ENCODE measurements at places on chromosomes 2 and 18.
A peak's percentile ranks its signal among the peaks of the same experiment; 100 is the strongest.

GRCh38 chr2:1859671-1860450, 115.5 kb upstream of the PXDN start:
- DNase-seq, result no peak

- DNase-seq, result no peak
Observed at GRCh38 chr2:96247009-96247408, 18.8 kb downstream of the TMEM127 start.

GRCh38 chr2:36770542-36771287, 74.2 kb downstream of the VIT start:
- peak; percentile 30 for DNase-seq

- DNase-seq, result no peak
Observed at GRCh38 chr2:96856776-96857666, 795 bp downstream of the ANKRD39 start.

- DNase-seq, result no peak
Observed at GRCh38 chr2:200618590-200619021, 32.8 kb downstream of the AOX1 start.

- DNase-seq, result no peak
Observed at GRCh38 chr18:394262-394986, 106.1 kb downstream of the COLEC12 start.

GRCh38 chr2:32614084-32614483, 13.8 kb upstream of the TTC27 start:
- no peak for DNase-seq

- no peak for DNase-seq
Observed at GRCh38 chr2:64655018-64655664, 1.4 kb upstream of the SERTAD2 start.

GRCh38 chr2:235762832-235763598, 269.2 kb downstream of the AGAP1 start:
- no peak for DNase-seq

DNA sequence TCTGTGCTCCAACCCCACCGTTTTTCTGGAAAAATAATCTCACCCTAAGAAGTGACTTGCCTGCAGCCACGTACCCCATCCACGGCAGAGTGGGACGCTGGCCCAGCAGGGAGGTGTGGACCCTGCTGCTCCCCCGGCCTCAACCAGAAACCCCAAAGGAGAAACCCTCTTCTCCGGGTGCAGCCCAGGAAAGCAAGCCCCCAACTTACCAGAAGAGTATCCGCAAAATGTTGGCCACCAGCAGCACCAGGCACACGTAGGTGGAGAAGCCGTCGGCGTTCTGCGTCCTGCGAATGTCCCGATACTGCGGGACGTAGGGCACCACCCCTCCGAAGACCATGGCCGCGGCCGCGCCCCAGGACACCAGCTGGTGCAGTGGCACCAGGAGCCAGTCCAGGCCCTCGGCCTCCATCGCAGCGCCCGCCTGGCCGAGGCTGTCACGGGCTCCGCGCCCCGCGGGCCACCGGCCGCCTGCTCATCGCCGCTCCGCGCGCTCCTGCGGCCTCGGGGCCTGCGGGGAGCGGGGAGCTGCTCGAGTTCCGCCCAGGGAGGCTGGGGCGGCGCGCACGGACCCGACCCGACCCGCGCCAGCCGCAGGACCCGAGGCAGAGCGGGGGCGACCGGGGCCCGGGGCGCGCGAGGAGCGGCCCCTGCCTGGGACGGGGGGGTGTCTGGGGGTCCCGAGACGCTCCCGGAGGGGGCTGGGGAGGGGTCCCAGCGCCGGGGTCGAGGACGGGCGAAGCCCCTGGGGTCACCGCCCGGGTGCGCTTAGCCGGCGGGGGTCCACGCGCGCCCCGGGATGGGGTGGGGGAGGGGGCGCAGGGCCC, 725 bp downstream of the SLC66A2 start:
- no peak for DNase-seq

DNA sequence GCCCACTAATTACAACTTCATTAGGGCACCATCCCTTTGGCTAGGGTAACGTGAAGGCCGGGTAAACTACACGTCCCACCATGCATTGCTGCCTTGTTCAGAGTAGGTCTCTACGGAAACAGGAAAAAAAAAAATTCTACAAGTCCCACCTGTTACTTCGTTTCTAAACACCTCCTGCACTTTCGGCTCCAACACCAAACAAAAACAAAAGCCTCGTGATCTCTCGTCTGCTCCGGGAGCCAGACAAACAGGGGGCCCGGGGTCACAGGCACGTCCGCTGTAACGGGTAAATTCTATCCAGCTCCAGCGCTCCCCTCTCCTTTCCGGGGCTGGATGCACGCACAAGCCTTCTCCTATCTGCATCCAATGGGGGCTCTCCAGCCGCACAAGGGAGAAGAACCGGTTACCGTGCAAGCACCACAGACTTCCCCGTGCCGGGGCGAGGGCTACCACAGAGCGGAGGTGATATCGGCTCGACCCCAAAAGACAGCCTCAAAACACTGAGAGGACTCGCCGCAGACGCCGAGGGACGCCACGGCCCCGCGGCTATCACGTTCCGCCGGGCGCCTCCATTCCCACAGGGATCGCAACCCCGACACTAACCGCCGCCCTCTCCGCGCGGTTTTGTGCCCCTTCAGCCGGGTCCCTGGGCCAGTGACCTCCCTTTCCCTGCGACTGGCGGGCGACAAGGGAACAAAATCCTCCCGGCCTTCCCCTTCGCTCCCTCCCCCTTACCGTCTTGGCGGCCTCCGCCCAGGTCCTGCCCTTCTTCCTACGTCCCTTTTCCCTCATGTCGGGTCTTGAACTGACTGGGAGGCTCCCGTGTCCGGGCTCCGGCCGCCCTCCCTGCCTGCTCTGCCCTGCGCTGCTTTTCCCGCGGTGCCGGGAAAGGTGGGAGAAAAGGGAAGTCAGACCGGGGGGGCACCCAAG, 591 bp downstream of the ASXL2 start:
- DNase-seq, result peak; percentile 29

DNA sequence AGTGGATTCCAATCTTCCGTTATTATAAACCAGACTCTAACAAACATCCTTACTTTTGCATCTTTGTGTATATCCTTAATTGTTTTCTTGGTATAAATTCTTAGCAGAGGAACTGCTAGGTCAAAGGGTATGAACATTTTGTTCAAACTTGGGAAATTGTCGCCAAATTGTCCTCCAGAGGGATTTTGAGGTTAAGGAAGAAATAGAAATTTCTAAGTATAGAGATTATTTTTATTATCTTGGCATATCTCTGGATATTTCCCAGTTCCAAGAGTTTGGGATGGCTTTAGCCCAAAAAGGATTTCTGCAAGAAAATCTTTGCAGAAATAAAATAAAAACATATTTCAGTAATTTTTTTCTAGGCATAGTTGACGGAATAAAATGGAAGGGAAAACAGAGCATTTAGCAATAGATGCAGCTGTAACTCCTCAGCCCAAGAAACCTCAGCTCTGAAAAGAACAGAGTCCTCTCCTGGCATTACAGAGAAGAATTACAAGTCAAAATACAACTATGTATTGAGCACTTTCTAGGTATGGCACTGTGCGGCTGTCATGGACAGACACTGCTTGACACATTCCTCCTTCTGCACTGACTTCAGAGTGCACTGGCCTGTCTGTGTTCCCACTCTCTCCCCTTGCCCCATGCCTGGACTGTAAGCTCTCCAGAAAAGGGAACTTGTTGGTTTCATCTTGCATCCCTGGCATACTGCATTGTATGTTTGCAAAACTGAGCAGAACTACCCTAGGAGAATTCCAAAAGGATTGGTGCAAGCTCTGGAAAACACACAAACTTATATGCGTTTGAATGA, 117.3 kb upstream of the STON1 start:
- DNase-seq, result no peak

DNA sequence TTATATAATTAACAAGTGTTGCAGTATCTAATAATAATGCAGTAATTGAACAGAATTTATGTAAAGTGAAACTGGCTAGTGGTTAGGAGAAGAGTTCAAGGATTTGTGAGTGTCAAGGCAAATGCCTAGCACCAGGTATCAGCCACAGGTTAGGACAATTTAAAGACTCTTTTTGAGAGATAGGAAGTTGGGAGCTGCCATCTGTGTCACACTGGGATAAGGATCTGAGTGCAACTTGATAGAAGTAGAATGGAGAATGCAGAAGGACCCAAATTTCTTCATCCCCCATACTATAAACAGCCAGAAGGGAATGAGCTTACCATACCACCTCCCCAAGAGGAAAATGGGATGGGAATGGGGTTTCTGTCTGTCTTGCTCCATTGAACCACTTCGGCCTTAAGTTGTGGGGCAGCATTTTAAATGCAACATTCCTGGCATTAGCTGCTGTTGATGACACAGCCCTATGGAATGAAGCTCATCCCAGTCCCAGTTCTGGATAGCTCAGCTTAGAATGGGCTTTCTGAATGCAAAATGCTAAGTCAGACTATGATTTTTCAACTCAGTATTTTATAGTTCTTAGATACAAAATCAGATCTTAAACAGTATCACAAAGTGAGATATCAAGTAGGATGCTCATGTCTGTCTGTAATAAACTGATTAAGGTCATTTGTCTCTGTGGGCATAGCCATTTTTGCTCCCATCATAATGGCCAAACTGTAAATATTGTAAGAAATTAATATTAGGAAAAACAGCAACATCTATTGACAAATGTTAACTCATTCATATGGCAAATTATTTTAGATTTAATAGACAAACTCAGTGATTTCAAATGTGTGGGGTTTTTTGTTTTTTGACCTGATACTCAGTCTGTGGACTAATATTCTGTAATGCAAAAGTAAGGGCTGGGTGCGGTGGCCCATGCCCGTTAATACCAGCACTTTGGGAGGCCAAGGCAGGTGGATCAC, 44.0 kb downstream of the GPR155 start:
- DNase-seq, result no peak

- DNase-seq, result no peak
Observed at GRCh38 chr2:229370509-229370908, 99.4 kb upstream of the PID1 start.

GRCh38 chr2:47060652-47061170, 94.4 kb downstream of the STPG4 start:
- DNase-seq, result no peak

DNA sequence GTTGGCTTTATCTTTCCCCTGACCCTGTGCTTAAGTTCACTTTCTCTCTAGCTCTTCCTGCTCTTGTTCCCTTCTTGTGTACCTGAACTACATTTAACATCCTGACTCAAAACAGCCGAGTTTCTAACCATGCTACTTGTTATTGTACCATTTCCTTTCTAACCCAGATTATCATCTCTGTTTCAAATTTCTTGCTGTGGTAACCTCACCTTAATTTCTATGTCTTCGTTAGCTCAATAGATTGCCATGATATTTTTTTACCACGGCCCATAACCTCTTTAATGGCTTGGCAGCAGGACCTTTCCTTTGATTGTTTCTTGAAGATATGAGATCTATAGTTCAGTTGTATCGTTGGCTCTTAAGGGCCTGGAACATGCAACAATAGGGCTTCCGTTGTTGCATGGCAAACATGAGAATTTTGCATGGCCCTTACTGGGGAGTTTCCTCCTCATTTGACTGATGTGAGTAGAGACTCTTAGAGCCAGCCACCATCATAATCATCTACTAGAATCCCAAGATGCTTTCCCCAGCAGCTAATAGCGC, 11.1 kb downstream of the CFAP36 start:
- no peak for DNase-seq

GRCh38 chr2:24245986-24246776, 71.3 kb downstream of the FAM228A start:
- DNase-seq, result no peak

DNA sequence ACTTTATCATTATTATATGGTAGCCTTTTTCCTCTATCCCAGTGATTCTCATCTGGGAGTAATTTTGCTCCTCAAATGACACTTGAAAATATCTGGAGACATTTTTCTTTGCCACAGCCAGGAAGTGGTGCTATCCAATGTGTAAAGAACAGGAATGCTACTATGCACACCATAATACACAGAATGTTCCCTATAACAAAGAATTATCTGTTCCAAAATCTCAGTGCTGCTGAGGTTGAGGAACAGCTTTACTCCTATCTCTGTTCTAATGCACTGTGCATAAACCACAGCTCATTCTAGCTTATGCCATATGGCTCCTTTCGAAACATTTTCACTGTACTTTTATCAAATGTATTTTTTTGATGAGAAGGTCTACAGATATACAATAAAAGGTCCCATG, 1231.2 kb upstream of the CELF4 start:
- no peak for DNase-seq

GRCh38 chr2:105795575-105795934, 50.8 kb downstream of the NCK2 start:
- no peak for DNase-seq

GRCh38 chr2:109476641-109477441, 136.9 kb downstream of the SEPTIN10 start:
- DNase-seq, result no peak

DNA sequence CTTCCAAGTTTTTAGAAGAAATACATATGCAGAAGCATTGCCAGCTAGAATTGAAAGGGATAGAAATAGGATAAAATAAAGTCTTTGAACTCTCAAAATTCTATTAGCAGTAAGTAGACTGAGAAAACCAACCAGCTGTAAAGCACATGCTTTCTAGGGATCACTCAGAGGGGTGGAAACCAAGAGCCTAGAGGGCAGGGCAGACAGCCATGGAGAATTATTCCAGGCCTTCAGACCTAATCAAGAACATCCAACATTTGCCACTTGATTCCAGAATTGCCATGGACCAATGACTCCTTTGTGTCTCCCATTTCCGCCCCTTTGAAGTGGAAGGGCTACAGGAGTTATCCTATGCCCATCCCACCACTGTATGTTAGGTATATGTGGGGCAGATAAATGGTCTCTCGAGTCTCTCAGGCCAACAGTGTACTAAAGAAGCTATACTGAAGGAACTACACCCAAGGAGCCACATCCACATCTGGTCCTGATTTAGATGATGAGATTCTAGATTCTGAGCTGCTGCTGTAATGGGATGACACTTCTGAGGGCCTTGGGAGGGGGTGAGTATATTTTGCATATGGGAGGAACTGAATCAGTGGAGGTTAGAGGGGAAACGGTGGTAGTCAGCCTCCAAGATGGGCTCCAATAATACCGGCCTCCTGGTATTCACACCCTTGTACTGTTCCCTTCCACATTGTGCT, 4.0 kb downstream of the FARSB start:
- DNase-seq, result no peak

DNA sequence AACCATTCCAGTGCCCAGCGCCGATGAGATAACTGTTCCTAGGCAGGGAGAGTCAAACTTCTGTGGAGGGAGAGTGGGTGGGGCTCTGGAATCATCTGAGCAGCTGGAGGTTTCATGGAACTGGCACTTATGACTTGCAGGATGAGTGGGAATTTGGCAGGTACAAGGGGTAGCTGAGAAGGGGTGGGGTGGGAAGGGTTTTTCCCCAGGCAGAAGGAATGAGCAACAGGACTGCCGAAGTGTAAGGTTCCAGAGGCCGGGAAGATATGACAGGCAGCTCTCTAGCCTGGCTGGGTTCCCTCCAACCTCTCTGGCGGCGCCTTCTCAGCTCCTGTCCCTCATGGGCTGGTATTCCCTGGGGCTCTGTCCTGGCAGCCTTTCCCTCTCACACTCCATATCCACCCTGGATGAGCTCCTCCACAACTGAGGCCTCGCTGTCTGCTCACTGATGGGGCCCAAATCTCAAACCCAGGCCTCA, 2.5 kb upstream of the TET3 start:
- DNase-seq, result no peak

- peak; percentile 42 for DNase-seq
Observed at GRCh38 chr2:120231974-120232635, 8.9 kb upstream of the TMEM185B start.

GRCh38 chr18:60506682-60507081, 134.1 kb upstream of the MC4R start:
- DNase-seq, result no peak

All from stimulated activated CD4-positive, alpha-beta T cell treated with anti-CD3 and anti-CD28 coated beads, TNF-alpha, amount 100 ng/mL, for 48 hours (primary cell).